ENCODE measurements at places on chromosomes 4 and X.
A peak's percentile ranks its signal among the peaks of the same experiment; 100 is the strongest.

- no peak for DNase-seq
Observed at GRCh38 chr4:94715726-94716125, 42.0 kb upstream of the BMPR1B start.

DNA sequence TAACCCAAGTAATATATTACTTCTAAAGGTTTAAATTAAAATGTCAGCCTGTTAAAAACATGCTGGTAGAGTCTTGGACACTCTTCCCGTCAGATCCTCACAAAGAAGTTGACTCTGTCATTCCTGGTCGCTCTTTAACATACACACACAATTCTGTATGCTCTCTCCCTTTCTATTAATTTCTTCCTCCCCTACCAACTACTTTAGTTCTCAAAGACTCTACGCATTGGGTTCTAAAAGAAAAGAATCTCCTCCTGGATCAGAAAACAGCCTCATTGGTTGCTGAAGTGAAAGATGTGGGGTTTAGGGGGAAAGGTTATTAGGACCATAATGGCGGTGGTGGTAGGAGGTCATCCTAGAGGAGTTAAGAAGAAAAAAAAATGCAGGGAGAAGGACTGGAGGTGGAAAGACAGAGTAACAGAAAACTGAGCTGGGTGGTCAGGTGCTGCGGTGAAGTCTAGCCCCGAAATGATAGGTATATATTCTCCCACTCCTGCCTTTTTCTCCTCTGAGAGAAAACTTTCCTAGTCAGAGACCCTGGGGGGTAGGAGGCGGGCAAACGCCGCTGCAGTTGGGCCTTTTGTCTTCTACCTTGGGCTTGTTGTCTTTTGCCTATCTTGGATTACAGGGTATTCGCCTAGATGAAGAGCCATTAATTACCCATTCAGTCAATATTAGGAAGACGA, 5.2 kb upstream of the PITX2 start:
- DNase-seq = peak; percentile 39

- peak; percentile 6 for DNase-seq
Observed at GRCh38 chr4:12724510-12724909, 759.6 kb downstream of the RAB28 start.

- no peak for DNase-seq
Observed at GRCh38 chrX:120315776-120316175, 4.5 kb upstream of the TMEM255A start.

DNA sequence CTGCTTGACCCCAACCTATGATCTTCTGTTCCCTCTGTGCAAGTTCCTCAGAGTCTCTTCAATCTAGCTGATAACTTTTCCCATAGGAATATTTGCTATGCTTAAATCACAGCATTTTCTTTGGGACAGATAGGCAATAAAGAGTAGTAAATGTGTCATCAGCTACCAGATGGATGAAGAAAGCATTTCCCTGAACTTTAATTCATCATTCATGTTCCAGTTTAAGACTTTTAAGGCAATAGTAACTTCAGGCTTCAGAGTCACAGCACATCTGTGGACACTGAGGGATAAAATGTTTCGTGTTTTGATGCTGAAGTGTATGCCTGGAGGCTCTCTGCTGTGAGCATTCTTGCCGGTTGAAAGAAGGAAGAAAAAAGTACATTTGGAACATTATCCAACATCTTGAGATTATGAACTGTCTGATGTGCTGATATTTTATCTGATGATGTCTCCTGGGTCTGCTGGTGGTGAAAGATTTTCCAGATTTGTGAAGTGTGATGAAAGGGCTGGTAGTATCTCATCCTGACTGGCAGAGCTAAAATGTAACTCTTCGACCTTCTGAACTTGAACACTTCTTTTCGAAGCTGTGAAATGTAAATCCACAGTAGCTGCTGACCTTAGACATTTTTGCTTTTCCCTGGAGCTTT, 133.7 kb downstream of the DCLK2 start:
- peak; percentile 2 for DNase-seq

- peak; percentile 38 for DNase-seq
Observed at GRCh38 chrX:46865281-46865680, 28.4 kb downstream of the RP2 start.

DNA sequence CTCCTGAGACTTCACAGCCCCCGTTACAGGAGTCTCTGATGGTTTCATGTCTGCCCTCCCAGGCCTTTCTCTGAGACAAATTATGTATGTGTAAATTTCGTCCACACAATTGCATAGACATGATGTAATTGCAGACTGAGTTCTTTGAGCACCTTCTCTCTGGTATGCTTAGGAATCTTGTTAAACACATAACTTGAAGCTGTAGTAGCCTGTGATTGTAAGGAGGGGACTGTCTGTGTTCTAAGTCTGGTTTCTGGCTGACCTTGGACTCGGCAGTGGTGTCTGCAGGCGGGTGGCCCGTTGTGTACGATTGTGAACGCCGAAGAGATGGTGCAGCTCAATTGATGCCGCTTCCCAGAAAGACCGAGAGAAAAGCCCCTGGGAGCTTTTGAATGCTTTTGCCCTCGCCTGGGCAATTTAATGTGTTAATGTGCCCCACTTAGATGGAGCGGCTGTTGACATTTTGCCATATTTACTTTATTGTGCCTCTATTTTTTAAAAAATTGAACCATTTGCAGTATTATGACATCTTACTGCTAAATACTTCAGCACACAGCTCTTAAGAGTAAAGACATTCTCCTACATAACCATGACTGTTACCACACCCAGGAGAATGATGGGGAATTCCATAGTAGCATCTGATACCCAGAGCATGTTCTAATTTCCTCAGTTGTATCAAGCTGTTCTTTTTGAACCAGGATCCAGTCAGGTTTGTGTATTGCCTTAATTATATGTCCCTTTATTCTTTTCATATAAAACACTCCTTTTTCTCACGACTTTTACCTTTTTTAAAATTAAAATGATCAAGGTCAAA, 58.4 kb upstream of the TADA2B start:
- DNase-seq = peak; percentile 42

GRCh38 chr4:123244137-123244536, 152.5 kb upstream of the SPRY1 start:
- DNase-seq = peak; percentile 73

DNA sequence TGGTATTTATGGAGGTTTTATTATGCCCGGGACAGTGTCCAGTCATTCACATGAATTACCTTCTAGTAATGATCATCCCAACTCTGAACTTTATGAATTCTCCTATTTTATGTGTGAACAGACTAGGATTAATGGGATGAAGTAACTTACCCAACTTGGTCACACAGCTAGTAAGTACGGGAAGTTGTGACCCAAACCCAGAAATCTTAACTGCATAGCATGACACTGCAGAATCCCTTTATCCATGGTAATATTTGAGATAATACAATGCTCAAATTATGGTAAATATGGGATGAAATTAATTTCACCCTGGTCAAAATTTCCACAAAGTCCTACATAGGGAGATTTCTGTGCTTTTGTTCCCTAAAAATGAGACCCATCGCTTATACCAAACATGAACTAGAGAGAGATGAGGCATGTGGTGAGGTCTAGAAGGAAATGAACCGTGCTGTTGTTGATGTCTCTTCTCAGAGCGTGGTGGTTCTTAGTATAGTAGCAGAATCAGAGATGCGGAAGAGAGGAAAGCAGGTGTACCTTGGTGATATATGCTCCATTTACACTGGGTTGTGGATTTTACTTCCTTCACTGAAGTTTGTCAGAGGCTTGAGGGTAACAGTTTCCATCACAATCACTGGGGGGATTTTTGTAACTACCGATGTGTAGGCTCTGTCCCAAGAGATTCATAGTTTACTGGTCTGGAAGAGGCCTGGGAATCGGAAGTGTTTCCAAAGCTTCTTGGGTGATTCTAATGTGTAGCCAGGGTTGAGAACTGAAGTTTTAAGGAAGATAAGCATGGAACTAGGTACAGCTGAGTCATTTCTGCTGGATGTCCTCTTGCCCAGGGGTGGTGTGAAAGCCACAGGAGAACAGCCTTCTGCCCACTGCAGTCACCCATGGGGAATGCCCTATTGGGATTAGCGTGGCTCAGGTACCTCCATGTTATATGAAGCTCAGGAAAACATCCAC, 30.2 kb upstream of the FAM9C start:
- DNase-seq = no peak

GRCh38 chrX:40065296-40066046, 32.3 kb downstream of the BCOR start:
- no peak for DNase-seq

- DNase-seq = no peak
Observed at GRCh38 chrX:10177004-10177396, 20.2 kb downstream of the CLCN4 start.

DNA sequence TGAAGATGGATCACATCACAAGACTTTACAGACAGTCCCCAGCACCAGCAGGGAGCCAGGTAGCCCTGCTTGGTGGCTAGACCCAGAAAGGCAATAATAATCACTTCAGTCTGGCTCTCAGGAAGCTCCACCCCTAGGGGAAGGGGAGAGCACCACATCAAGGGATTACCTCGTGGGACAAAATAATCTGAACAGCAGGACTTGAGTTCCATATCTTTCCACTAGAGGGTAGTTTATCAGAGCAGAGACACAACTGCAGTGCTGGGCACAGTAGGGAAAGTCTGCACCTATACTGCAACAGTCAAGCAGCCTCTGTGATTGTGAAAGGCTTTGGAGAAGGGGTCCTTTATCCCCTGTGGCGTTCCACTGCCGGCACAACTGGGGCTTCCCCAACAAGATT, 547.0 kb upstream of the POU3F4 start:
- no peak for DNase-seq

DNA sequence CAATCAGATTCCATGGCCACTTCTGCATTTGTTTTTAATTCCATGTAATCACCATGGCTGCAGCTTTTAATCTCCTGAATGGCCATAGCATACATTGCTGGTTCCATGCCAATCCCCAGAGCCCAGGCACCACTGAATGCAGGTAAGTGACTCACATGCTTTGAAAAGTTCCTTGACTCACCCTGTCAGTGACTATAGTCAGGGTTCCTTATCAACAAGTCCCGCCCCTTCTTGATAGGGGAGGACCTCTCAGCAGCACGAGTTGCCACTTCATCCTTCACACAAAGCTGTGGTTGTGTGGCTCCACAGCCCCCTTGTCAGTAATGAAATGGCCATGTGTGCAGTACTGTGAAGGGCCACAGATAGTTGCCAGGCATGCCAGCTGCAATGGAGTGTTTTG, 516.6 kb downstream of the PPARGC1A start:
- DNase-seq = peak; percentile 16

DNA sequence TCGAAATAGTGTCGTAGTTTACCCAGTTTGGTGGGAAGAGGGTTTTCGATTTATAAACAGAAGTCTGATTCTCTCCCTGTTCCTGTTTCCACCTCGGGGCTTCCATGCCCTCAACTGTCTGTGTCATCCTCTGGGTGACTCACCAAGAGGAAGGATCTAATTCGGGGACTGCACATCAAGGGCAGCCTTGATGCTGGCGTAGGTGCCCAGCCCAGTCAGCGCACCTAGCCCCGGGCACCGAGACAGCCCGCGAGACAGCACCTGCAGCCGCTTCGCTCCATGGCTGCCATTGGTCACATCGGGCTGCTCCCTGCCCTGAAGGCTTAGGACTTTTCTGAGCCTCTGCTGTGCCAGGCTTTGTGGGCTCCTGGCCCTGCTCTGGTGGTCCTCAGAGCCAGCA, 7.7 kb downstream of the ABCD1 start:
- no peak for DNase-seq

DNA sequence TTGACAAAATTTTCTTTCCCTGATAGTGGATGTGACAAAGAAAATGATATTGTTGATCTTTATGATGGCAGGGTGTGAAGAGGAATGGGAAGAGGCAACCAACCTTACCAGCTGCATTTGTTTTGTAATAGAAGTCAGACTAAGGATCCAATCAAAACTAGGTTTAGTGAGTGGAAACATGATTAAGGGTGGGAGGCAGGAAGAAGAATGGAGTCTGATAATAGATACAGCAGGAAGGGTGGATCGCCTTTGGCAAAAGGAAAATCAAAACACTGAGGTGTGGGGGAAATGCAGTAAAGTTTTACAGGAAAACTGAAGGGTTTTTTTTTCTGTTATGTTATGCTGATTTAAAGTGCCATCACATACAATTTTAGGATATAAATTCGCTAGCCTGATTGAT, 3.4 kb downstream of the CLIC2 start:
- DNase-seq = no peak

DNA sequence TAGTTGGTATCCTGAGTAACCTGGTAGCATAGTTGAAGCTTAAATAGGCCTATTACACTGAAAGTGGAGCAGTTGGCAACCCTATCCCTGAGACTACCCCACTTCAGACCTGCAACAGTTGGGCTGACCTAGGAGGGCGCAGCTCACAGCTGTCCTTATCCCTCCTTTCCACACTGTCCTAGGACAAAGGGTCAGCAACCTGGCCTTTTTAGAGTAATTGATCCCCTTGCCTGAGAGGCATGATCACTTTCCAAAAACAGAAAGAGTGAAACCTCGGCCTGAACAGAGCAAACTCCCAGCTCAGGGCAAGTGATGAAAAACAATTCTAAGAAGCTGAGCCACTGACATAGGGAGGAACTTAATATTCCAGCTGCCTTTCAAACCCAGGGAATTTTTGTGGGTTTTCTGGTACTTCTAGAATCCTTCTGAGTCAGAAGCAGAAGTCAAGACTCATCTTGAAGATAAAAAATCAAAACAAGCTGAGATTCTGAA, 94.9 kb upstream of the MYOZ2 start:
- peak; percentile 95 for DNase-seq

DNA sequence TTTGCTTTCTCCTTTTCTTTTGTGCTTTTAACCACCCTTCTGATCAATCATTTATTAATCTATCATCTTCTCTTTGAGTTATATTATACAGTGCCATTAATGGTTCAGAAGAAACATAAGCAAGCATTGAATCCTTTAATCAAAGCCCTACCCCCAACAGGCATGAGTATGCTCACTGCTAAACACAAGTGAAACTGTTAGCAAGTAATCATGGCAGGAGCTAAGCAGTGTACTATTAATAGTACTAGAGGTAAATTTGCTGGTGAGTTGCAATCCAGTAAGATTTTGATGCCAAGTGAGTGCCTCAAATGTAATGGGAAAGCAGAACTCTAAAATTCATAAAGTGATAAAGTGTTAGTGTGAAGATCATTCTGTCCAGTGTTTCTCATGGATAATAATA, 57.2 kb downstream of the FNIP2 start:
- peak; percentile 41 for DNase-seq

DNA sequence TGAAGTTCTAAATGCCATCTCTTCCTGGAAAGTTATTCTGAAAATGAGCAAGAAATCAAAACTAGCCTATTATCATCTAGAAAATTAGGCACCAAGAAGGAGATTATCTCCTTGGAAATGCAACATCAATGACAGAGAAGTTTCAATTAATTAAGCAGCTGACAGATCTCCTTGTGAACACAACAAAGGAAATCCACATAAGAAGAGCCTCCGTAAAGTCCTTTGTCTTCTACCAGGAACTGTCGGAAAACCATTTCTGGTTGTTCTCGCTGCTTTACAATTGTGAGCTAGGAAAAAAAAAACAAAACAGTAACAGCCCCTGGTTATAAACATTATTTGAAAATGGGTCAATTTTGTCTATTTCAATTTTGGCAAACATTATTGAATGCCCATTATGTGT, 38.2 kb downstream of the METTL14 start:
- DNase-seq = no peak

GRCh38 chrX:122517786-122518185, 666.3 kb upstream of the GRIA3 start:
- peak; percentile 6 for DNase-seq

GRCh38 chrX:40091691-40092421, 5.9 kb downstream of the BCOR start:
- DNase-seq = no peak

GRCh38 chr4:123379392-123379791, 17.2 kb upstream of the SPRY1 start:
- no peak for DNase-seq

Measured in iris pigment epithelial cell (primary cell).